ENCODE measurements at places on chromosomes 6 and 20.

GRCh38 chr6:108966251-108966650, 118.0 kb downstream of the ARMC2 start:
- no peak for DNase-seq

- no peak for DNase-seq
Measured at GRCh38 chr20:50247196-50248094, 56.8 kb downstream of the CEBPB start.

- DNase-seq = no peak
Measured at GRCh38 chr6:107819217-107819616, 4.9 kb downstream of the SCML4 start.

DNA sequence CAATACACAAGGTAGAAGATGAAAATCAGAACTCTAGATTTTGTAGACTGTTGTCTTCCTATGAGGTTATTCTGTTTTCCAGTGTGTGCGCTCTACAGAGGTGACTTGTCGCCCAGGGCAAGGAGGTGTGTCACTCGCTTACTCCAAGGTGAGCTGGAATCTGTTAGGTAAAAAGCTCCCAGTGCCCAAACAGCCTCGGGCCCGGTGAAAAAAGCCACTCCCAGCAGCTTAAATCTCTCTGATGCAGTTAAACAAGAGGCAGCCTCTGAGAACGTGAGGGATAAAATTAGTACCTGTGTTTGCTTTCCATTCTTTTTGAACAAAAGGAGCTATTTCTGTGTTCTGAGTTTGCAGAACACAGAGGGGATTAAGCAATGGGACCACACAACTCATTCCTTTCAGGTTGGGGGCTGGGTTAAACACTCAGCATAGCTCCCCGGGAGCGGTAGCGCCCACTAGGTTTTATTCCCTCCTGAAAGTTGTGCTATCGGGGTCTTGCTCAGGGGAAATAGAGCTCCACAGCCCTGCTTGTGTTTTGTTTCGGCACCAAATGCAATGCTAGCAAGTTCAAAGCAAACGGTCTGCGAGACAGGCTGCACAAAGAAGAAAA, 181.2 kb downstream of the FOXA2 start:
- no peak for DNase-seq

GRCh38 chr6:105909106-105909505, 177.0 kb upstream of the PRDM1 start:
- peak; percentile 97 for DNase-seq

DNA sequence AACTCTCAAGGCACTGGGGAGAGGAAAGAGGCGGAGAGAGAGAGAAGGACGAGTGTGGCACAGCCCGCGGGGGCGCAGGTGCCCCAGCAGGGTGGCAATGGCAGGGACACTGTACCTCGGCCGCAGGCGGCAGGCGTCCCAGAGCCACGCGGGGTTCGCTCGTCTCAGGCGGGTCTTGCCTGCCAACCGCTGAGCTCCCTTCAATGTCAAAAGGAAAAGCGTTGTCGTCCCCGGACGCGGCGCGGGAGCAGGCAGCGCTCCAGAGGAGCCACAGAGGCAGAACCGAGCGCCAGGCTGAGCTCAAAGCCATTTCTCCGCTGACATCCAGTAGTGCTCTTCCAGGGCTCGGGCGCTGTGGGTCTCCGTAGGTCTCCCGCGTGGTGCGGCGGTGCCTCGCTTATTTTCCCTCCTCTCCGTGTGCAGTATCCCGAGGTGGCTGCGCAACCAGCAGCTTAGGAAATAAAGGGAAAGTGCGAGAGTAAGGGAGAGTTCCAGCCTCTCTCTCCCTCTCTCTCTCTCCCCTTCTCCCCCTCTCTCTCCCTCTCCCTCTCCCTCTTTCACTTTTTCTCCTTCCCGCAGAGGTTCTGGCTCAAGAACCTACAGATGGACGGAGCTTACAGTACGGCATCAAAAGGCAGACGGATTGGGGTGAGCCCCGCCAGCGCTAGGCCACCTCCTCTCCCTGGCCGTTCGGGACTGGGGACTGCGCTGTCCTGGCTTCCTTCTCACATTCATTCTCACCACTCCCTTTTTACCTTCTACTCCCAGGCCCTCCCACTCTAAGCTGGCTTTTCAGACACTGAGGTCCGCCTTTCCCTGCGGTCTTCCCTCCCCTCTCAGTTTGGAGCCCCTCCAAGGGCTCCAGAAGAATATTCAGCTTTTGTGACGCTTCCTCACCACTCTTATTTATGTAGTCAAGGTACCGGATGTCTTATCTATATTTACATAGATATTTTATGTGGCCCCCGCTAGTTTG, at the start of gene LAMA4:
LAMA4 (minus strand) TSS at position 727 of the 976 bp plus-strand sequence; CDS start at position 310, 417 bp downstream.
- DNase-seq = no peak

GRCh38 chr6:24484657-24485323, 4.6 kb downstream of the GPLD1 start:
- peak; percentile 1 for DNase-seq

DNA sequence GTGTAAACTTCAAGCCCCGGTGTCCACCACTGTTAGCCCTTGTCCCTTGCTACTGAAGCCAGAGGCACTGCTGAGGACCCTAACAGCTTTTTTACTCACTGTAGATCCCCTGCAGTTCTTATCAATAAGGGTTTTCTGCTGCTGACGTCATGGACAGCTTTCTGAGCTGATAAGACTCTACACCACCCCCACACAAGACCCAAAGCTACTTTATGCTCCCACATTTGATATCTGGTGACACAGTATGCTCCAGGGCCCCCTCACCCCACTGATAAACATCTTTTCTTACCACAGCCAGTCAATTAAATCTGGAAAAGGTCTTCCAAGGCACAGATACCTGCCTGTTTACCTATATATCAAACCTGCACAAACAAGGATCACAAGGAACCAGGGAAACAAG, 65.3 kb downstream of the NUS1 start:
- no peak for DNase-seq

DNA sequence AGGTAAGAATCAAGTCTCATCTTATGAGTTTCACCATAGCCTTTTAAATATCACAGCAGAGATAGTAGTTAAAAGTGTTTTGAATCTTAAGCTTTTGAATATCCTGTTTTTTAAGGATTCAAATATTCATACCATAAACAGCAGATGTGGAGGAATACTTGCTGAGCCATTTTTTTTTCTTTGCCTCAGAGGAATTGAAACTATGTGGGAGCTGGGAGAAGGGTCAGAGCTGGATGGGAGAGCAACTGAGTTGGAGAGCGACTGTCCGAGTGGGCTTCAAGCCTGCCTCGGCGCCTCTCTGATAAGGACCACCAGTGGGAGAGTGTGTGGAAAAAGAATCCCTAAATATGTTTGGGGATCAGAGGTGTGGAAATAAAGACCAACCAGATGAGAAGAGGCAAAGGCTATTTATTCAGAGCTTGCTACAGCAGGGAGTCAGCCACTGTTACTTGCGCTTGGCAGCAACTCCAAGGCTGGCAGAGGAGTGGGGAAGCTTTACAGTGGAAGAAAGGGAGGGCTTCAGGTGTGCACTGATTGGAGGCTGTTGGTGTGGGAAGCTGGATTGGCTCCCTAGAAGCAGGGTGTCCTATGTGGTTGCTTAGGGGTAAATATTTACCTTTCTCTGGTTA, 34.3 kb upstream of the MCUR1 start:
- DNase-seq = peak; percentile 30

GRCh38 chr6:134090591-134090990, 38.2 kb upstream of the SLC2A12 start:
- no peak for DNase-seq

DNA sequence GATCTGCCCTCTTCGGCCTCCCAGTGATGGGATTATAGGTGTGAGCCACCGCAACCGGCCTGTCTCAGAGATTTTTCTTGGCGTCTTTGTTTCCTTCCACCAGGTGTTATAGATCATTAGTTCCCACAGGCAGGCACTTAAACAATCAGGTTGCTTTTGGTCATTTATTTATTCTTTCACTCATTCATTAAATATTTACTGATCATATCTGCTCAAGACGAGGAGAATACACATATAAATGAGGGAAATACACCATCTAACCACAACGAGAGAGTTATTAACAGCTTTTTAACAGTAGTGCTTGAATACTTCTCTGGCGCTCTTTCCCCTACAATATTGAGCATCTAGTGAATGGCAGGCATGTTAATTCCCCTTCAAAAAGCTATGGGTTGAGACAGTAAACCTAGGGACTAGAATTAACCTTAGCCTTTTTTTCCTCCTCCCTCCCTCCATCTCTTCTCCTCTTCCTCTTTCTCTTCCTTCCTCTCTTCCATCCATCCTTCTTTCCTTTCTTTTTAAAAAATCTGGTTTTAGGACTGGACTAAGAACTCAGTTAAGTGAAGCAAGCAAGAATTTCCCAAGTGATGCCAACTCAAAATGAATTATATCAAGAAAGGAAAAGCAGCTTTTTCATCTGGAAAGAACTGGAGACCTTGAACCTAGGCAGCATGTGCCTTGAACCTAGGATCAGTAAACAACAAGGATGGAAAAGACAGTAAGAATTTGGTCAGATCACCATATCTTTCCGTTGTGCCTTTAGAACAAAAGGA, 41.1 kb upstream of the RFPL4B start:
- DNase-seq = no peak

DNA sequence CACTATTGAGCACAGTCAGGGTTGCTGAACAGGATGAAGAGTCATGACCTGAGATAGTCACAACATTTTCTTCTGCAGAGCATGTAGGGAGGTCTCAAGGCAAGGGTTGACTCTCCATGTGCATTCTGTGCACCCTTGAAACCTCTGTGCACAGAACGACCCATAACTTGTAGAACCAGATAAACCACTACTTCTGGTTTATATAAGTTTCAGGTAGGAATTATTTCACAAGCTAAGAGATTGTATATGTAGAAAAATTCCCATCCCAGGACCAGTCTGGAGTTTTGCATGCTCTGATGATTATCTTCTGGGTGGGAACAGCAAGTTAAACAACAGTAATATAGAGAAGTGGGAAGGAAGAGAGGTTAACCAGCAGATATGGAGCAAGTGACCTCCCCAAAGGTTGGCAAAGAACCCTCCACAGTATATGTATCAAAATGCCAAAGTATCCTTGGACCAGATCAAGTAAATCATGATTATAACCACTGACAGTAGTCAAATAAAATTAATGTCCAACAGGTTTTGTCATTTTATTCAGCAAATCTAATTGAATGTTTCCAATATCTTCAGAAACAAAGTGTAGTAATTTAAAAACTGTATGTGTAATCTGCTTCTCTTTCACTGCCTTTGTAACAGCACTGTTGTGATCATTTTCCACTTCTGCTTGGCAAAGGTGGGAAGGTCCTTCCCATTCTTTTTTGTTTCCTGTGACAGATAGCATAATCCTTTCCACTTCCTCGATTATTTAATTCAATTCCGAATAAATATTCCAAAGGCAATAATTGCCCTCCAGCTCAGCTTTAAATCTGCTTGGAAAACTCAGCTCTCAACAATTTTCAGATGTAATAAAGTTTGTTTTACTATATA, 104.4 kb downstream of the SYNE1 start:
- DNase-seq = no peak

DNA sequence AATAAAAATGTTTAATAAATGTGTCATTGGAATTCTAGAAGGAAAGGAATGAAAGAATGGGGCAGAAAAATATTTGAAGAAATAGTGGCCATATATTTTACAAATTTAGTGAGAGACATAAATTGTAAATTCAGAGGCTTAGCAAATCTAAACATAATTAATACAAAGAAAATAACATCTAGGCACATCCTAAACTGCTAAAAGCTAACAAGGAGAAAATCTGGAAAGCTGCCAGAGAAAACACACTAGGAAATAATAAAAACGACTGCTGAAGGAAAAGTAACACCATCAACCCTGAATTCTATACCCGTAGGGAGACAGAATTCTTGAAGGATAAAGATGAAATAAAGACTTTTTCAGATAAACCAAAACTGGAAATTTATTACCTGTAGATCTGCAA, 23.8 kb downstream of the CYB5R4 start:
- no peak for DNase-seq

DNA sequence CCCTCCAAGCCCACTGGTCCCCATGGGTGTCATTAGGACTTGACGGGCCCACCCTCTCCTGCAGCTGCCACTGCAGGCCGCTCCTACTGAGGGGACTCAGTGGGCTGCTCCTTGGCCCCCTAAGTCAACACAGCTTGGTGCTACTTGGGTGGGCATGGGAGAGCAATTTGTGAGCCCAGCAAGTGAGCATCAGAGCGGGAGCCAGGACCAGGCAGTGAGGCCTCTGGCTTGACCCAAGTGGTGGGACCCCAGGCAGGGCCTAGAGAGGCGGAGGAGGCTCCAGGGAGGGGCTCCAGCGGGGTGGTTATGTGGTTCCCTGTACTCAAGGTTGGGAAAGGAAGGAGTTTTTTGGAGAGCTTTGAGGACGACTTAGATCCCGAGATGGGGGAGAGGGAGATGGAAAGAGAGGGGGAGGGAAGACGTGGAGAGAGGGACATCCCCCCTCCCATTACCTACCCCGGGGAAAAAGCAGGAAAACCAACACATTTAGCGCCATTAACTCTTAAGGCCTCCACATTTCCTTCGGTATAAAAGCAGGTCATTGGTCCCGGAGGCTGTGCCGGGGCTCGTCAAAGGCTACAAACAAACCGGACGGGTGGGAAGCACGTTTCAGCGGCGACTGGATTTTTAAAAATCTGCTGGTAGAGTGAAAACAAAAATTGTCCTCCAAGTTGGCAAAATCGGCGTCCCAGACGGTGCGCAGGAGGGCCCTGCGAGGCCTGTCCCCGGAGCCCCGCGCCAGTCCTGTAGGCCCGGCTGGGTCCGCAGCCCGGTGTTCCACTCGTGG, 8.8 kb downstream of the FOXC1 start:
- no peak for DNase-seq

- DNase-seq = peak; percentile 53
Measured at GRCh38 chr6:40755046-40755681, 168.0 kb upstream of the LRFN2 start.

DNA sequence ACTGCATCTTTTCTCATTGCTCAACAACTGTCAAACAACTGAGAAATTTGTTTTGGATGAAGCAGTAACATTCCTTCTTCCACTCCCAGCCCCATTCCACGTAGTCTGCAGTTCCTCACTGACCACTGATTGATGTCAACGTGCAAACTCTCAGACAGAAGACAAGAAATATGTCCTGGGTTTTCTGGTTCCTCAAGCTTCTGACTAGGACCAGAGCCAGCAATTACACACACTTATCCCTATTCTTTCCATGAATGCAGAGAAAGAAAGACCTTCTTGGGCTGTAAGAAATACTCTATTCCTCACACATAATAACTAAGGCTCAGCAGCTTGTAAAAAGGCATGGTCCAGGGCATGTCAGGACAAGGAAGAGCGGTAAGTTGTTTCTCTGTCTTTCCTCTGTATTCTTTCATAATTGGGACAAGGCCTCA, 790.1 kb upstream of the SLC35B3 start:
- no peak for DNase-seq

DNA sequence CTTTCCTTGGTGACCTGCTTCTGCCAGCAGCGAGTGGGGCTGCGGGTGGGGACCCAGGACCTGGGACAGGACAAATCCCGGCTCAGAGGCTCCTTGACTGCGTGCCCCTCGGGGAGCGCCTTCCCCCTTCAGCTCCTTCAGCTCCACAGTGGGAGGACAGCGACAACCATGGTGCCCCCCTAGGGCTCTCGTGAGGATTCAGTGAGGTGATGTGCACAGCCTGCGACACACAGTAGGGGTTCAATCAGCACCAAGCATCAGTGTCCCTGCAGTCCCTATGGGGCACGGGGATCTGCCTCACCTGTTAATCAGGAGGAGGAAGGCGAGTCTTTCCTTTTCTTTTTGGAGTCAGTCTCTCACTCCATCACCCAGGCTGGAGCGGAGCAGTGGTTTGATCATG, 209.2 kb downstream of the PREX1 start:
- no peak for DNase-seq

GRCh38 chr6:2471472-2471871, 226.1 kb upstream of the GMDS start:
- no peak for DNase-seq

GRCh38 chr20:5735845-5736510, 14.2 kb upstream of the SHLD1 start:
- peak; percentile 45 for DNase-seq

- DNase-seq = no peak
Measured at GRCh38 chr6:40171343-40171742, 237.1 kb upstream of the MOCS1 start.
